ENCODE measurements at places on chromosomes 12 and 14. TPM values are rescaled to one million over a fixed set of nuclear protein-coding genes. Genes with fewer than 3 reads are reported as not detected.

ENDOU gene
- 22.9 TPM for total RNA-seq

SPATA7 gene
- 12.2 TPM for total RNA-seq

DDX11 gene
- 40.2 TPM for total RNA-seq

RNASE7 gene
- total RNA-seq = 26.3 TPM

EPYC gene
- not detected for total RNA-seq

All from suprapubic skin (tissue), 4 donors.